B cell (primary cell): ENCODE measurements at places on chromosomes 16 and 17.

GRCh38 chr16:73189136-73189535 lies 141.2 kb upstream of the ZFHX3 start:
- no peak for DNase-seq

DNA sequence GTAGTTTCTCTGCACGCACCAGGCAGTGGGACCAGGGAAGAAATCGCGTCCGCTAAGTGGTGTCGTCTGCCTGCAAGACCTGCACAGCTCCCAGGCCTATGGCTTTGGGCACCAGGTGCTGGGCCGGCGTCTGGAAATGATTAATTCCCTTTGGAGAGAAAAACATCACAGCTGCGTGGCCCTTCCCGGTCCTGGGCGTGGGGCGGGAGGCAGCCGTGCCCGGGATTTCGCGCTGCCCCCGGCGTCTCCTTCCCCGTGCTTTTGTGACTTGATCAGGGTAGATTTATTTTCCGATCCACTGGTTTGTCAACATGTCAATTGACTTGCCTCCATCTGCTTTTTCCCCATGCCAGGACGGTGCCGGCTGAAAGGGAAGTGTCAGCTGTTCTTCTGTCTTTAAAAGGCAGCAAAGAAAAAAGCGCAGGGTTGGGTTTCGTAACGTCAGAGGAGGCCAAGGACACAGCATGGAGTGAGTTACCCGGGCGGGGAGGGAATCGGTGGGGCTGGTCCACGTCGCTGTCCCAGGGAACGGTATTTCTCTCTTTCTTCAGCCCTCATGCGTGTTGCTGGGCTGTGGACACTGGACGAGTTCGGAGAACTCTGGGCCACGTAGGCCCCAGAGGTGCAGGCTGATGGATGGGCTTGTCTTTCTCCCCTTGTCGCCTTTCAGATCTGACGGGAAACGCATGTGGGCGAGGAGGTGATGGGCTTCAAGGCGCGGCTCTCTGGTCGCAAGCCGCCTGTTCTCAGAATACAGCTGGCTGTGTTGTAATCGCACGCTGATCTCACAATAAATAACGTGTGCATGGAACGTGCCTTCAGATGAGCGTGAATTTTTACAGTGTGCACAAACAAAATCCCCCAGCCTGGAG lies 188.1 kb upstream of the ZNF469 start:
- DNase-seq: no peak

GRCh38 chr17:51144266-51145022 lies 8.9 kb upstream of the NME1 start:
- no peak for DNase-seq

DNA sequence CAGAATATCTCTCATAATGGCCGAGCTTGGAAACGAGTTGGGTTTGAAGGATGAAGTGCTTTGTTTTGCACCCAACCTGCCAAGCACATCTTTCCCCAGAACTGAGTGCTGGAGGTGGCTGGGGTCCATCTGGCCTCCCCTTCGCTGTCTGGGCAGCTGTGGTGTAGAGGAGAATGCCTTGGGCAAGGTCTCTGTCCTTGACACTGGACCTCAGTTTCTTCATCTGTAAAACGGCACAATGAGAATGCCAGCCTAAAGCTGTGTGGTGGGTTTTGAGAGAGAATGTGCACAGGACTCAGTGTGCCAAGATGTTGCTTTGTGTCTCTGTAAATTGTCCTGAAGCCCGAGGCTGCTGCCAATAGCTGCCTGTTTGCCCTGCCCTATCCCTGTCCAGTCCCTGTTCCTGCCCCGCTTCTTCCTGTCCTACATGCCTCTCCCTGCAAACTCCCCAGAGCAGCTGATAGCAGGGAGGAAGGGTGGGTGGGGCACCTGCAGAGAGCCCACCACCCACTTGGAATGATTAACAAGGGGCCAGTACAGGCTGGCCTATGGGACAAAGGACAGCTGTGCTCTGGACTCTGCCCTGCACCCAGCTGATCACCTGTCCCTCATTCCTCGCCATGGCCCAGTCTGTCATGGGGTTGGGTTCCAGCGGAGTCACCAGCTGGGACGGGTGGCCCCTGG lies 15.3 kb downstream of the LASP1 start:
- no peak for DNase-seq

DNA sequence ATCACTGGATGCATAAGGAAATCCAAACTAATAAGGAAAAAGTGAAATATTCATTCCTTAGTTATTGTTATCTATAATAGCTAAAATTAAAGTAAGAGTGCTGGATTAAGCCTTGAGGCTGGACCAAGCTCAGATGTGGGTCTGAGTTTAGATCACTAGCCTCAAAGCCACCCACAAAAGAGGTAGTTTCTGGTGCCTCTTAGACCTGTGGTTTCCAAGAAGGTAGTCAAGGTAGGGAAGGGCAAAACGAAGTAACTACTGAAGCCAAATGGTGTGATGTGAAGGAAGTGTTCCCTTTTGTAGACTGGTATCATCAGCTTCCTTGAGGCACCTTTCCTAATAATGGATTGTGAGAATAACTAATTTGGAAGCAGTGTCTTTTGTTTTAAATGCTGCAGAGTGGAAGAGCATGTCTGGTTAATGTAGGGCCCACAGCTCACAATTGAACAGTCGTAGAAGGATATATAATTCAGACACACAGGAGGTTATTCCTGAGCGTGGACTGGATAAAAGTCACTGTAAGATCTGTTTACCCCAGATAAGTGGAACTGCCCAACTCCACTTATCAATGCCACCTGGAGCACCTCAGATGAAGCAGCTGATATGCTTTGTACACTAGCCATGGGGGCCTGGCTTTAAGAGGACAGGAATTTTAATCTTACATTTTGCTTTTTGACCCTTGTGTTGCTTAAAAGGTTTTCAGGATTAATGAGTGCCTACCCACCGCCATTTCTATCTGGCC lies 31.7 kb upstream of the LCMT1 start:
- DNase-seq: no peak

- no peak for DNase-seq
These were observed 29.7 kb upstream of the WSB1 start for GRCh38 chr17:27264068-27264812.

DNA sequence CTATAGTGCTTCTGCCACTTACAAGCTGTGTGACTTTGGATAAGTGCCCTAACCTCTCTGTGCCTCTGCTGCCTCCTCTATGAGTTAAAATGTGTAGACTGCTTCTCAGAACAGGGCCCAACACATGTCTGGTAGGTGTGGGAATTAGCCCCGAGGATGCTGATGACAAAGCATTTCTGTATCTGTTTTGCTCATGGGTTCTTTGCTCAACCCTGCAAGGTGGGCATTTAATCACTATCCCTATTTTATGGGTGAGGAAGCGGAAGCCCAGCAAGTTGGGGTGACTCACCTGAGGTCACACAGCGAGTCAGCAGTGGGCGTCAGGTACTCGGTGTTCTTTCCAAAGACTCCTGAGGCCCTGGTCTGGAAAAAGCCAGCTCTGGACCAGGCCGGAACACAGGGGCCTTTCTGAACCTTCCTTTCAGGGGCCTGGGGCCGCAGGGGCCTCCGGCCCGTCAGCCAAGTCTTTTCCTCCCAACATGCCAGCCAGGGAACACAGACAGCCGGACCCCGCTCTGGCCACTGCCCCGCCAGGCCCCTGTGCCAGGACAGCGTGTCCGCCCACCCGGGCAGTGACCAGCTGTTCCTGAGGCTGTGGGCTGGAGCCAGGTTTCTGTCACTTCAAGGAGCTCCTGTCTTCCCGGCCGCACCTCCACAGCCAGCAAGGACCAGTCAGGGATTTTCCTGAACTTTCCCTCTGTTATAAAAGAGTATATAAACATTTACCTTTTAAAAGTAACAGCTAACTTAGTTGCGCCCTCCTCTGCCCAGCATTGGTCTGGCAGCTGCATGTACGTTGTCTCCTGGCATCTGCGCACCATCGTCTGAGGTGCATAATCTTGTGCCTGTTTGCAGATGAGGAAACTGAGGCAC lies 62.5 kb downstream of the SREBF1 start:
- DNase-seq: no peak

- DNase-seq: peak; percentile 63
These were observed 11.7 kb downstream of the ZFHX3 start for GRCh38 chr16:73036074-73036826.

DNA sequence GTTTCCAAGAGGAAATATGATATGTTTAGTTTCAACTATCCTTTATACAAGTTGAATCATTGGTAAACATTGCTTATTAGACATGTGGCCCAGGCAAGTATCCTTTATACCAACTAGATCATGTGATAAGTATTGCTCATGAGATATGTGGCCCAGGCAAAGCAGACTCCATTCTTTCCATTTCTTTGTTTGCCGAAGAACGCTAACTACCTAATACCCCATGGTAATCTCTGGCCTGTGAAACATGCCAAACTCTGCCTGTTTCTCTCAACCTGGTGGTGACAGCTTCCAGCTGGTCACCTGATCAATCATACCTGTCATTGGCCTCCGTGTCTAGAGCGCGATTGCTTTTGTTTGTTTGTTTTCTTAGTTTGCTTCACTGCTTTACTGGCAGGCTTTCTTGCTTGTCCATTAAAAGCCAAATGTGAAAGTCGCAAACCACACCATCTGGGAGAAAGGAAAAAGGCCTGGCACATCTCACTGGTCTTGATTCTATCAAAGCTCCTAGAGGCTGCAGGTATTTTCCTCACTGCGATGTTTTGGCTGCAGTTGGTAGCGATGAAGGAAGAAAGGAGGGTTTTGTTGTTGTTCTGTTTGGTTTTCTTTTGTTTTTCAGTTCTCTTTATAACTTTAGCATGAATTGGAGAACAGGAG lies 686.2 kb downstream of the KCNJ2 start:
- no peak for DNase-seq

DNA sequence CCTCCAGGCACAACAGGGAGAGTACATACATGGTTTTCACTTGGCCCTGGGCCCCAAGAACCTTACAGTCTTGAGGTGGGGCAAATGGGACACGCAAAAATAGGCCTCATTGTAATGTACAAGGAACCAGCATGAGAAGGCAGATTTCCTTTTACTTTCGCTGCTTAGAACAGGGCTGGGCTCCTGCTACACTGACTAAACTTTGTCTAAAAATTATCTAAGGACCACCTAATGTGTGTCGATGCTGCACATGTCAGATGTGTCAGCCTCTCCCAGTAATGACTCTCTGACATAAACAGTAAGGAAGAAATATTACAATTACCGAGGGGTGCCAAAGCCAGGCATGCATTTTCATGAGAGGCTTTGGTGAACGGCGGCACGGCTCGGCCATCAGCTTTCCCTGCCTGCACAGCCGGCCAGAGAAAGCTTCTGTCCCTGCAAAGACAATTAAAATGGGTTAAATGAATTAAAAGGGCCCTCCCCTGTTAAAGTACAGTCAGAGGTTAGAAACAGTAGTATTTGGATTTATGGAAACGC lies 224.2 kb upstream of the IRX3 start:
- no peak for DNase-seq

GRCh38 chr17:50715471-50715870 lies 3.9 kb upstream of the LUC7L3 start:
- no peak for DNase-seq

DNA sequence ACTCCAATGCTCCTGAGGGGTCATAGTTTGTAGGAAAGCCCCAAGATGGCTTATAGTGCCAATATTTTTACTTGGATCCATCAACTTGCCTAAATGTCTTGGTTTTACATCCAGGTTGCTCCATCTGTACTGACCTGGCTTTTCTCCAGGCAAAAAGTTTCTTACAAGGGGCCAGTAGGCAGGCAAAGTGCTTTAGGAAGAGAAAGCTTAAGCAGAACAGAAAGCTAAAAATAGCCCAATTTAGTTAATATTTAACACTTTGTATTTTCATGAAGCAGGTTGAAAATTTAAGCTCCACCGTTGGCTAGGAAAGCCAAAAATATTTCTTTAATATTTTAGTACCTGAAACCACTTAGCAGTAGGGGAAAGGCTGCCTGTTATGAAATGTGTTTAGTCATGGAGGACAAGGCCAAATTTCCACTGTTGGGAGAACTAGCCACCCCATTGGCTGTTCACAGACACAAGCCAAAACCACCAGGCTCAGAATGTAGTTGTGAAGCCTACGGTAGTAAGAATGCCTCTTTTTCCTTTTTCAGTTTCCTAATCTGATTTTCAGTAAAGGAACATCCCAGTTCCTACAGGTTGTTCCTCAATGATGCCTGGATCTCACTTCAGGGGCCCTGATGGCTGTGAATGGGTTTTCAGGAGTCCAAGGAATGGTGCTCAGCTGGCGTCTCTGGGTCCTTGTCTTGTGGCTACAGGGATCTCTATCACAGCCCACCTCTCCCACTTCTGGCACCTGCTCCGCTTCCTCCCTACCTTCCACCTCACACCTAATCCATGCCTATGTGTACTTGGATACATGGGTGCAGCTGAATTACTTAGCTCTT lies 324.8 kb downstream of the PMP22 start:
- no peak for DNase-seq

- DNase-seq: peak; percentile 63
These were observed 3.9 kb downstream of the GFAP start for GRCh38 chr17:44911133-44912001.

- DNase-seq: peak; percentile 74
These were observed at the start of gene KCNJ2 for GRCh38 chr17:70168977-70169708. Gene KCNJ2, plus strand, starts transcription at chr17:70169532. Its CDS starts 5,508 bp downstream, at chr17:70175040.

GRCh38 chr16:50300942-50301625 lies 34.7 kb downstream of the ADCY7 start:
- DNase-seq: no peak

GRCh38 chr17:41251261-41251660 lies 1.8 kb downstream of the KRTAP9-4 start:
- DNase-seq: peak; percentile 0

- no peak for DNase-seq
These were observed 26.3 kb downstream of the MARF1 start for GRCh38 chr16:15616475-15617165.

DNA sequence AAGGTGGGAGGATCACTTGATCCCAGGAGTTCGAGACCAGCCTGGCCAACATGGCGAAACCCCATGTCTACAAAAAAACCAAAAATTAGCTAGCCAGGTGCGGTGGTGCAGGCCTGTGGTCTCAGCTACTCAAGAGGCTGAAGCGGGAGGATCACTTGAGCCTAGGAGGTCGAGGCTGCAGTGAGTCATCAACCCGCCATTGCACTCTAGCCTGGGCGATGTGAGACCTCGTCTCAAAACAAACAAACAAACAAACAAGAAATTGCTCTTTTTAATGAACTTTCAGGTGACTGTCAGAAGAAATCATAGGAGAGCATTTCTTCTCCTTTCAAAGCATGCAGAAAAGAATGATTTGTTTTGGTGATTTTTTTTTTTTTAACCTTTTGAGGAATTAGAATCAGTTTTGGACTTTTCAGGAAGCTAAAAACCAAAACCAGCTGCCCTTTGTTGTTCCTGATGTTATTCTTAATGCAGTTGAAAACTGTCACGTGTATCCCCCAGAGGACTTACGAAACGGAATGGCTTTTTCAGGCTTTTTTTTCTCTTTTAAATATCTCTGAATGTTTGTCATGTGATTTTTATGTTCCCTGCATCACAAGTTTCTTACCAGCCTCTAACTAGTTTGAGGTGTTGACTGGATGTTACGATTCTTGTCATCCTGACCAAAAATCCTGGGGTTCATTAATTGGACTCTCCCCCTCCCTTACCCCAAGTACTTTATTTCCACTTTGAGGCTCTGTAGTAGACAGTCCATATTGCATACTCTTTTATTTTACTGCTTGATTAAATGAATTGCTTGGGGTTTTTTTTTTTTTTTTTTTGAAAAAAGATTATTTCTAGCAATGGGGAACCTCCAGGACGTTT lies 34.1 kb downstream of the SNX29 start:
- peak; percentile 75 for DNase-seq

- DNase-seq: no peak
These were observed 4.1 kb downstream of the DHODH start for GRCh38 chr16:72012607-72013006.

- no peak for DNase-seq
These were observed 84.4 kb upstream of the C17orf78 start for GRCh38 chr17:37291351-37291750.
